ENCODE measurements at places on chromosomes 4 and X.

DNA sequence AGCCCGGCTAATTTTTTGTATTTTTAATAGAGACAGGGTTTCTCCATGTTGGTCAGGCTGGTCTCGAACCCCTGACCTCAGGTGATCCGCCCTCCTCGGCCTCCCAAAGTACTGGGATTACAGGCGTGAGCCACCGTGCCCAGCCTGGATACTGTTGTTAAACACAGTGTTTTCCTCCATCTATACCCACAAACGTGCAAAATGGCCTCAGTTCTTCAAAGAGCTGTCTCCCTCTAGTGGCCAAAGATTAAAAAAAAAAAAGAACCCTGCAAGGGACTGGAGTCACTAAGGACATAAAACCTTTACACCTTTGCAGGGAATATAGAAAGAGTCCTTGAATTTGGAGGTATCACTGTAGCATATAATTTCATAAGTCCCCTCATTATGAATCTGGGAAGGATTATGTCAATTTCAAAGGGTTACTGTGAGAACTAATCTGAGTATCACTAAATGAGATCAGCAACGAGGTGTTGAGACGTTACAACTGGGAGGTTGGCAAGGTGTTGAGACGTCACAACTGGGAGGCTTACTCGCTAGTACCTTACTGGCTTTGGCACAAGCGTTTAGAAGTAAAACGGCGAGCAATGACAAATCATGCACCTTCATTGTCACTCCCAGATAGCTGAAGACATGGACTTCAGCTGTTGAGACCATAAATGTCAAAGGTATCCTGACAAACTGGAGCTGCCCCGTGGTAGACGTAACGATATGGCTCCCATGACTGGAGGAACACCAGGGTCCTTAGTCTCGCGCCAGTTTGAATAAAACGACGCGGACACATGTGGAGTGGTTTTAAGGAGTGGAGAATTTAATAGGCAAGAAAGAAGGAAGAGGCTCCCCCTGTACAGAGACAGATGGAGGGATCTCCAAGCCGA is 33.4 kb upstream of the ENPP6 start:
- no peak for DNase-seq

DNA sequence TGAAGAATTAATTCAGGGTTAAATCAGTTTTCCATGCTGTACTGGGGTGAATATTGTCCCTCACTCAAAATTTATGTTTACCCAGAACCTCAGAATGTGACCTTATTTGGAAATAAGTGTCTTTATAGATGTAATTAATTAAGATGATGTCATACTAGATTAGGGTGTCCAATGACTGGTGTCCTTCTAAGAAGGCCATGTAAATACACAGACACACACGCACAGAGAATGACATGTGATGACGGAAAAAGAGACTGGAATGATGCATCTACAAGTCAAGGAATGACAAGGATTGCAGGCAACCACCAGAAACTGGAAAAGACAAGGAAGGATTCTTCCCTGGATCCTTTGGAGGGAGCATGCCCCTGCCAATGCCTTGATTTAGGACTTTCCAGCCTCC is 84.6 kb upstream of the GPR34 start:
- no peak for DNase-seq

- DNase-seq: no peak
These were observed 118.1 kb downstream of the IL1RAPL2 start for GRCh38 chrX:104684077-104684476.

DNA sequence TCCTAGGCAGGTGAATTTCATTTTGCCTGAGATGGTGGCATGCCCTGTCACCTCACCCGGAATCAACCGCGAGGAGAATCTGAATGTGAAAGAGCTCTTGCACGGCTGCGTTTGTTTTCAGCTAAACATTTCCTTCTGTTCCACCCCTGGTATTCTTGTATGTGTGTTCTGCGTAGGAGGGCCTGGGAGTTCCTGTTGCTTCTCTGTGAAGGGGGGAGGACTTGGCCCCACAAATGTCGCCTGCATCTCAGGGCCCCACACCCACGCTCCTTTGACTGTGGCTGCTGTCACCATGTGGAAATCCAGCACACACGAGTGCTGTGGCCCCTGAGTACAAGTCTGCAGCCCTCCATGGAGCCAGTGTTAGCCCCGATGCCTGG is 45.8 kb upstream of the CLCN4 start:
- peak; percentile 22 for DNase-seq

DNA sequence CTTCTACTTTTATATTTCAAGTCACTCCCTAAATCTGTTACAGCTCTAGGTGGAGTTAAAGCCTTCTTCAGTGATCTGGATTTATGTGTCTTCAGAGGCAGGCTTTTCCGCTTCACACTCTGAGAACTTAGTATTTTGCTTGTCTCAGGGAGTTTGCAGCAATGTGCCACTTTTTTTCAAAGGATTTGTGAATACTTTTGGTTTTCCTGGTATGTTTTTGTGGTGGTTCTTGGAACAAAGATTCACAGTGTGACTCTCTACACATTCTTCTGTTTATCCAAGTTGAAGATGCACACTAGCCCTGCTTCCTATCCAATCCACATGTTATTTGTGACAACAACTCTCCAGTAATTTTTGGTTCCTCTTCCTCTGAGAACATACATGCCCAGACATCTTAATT is 1253.7 kb downstream of the TECRL start:
- no peak for DNase-seq

GRCh38 chr4:150990993-150991392 is 24.1 kb downstream of the LRBA start:
- no peak for DNase-seq

DNA sequence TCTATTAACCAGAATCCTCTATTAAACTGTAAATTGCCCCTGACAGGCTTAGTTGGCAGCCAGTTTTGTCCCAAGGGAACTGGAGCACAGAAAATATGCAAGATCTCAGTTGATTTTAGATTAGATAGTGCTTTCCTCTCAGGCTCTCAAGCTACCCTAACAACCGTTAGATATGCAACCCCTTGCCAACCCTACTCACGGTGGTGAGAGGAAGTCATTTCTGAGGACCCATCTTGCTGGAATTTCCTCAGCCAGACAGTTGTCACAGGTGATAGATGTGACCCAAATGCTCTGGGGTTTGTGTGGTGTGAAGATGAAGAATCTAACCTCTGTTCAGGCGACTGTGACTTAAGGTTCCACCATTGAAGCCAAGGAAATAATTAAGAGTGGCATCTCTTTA is 447.1 kb downstream of the MID1IP1 start:
- no peak for DNase-seq

DNA sequence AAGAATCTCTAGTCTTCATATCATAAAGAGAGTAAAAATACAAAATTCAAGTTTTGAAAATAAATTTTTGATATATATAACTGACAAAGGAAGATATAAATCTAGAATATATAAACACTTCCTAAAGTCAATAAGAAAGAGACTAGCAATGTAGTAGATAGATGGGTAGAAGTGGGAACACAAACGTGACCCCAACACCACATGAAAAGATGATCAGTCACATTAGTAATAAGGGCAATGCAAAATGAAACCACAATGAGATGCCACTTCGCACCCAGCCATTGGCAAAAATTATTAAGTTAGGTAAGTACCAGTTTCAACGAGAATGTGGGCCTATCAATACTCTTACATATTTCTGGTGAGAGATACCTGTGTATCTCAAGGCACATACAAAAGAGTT is 106.5 kb downstream of the EGF start:
- no peak for DNase-seq

- no peak for DNase-seq
These were observed 175.6 kb downstream of the PPP3CA start for GRCh38 chr4:101171747-101172146.

DNA sequence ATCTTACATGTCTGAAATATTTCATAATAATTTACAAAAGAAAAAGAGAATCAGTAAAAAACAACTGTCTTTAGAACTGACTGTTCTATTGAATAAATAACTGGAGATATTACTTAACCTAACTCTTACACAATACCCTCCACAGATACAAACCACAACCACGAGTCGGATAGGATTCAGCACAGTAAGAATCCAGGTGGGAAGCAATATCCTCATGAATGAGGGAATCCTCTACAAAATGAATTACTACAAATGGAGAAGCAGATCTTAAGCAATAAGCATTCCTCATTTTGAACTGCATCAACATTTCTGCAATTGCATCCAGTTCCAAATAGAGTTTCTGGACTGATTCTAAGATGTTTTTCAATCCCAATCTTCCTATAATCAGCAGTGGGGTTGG is 227.1 kb downstream of the SH2D1A start:
- DNase-seq: no peak

GRCh38 chrX:141736656-141737055 is 38.1 kb upstream of the SPANXD start:
- DNase-seq: no peak

- DNase-seq: no peak
These were observed 733.9 kb upstream of the INTU start for GRCh38 chr4:126898815-126899214.

DNA sequence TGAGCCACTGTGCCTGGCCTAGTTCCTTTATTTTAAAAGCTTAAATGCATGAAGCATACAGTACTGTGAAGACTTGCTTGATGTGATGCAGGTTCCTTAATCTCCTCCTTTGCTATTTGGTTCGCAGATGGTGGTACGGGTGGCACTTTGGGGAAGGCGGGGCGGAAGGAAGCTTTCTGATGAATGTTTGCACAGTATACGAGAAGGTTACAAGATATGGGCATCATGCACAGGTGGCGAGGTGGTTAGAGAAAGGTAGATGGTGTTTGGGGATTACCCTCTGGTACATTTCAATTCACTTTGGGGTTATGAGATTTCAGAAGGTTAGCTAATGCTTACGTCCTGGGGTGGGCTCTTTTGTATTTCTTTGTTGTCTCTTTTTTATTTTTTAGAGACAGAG is 17.2 kb downstream of the RHOH start:
- peak; percentile 32 for DNase-seq

GRCh38 chr4:154455111-154455510 is 36.5 kb downstream of the DCHS2 start:
- no peak for DNase-seq

GRCh38 chr4:115852767-115853091 is 739.3 kb upstream of the NDST4 start:
- no peak for DNase-seq

DNA sequence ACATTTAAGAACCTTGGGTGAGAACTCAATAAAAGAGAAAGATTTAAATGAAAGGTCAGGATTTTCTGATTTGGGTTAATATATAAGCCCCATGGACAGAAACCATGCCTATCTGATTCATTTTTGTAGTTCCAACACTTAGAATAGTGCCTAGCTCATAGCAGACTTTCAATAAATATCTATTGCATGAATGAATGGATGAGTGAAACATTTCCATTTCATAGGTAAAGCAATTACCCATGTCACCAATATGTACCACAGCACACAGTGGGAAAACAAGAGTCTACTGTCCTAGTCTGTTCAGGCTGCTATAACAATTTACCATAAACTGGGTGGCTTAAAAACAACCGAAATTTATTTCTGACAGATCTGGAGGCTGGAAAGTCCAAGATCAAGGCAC is 63.9 kb upstream of the PTPN13 start:
- no peak for DNase-seq

DNA sequence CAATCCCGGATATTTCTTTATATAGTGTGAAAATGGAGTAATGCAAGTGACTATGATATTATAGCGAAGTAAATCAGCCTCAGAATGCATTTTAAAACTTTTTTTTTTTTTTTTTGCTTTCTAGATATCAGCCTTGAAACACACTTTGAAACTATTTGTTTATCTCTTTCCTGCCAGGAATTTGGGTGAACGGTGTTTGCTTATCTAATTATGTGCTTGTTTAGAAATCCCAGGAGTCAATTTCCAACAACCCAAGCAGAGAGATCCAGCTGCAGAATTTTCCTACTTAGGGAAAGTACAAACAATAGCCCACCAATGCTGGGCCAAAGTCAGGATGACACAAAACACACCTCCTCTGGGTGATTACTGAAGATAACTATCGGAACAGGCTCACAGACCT is 958.8 kb downstream of the PCDH18 start:
- no peak for DNase-seq

DNA sequence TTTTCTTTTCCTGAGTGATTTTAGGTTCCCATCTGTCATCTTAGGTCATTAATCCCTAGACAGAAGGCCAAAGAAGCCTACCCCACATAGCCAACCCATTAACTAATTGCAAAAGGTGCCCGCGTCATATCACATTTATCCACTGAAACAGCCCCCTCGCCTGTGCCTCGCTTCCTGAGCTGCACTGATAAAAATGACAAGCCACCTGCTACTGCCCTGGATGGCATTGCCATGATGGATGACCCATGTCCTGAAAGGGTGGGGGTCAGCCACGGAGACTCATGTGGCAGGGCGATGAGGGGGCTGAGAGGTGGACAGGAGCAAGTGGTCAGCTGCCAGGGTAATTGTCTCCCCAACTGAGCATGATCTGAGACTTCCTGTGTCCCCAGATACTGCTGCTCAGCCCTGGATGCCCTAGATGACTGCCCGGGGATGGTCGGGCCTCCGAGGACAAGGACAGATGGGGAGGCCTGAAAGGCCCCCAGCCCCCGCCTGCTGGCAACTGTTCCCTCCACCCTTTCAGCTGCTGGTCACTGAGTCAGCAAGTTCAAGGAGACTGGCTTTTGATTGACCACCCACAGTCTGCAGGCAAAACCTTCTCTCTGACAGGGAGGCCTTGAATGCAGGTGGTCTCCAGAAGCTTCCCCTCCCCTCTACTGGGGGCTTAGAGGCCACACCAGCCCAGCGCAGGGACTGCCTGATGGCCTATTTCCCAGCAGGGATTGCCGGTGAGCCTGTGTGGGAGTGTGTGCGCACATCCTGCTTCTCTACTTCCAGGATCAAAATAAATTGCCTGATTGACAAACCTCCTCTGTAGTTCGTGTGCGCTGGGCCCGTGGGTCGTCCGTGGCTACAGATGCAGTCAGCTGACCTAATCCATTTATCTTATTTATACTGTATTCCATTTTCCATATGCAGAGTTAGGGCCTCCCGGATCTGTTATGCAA is 496.3 kb downstream of the BCOR start:
- no peak for DNase-seq

DNA sequence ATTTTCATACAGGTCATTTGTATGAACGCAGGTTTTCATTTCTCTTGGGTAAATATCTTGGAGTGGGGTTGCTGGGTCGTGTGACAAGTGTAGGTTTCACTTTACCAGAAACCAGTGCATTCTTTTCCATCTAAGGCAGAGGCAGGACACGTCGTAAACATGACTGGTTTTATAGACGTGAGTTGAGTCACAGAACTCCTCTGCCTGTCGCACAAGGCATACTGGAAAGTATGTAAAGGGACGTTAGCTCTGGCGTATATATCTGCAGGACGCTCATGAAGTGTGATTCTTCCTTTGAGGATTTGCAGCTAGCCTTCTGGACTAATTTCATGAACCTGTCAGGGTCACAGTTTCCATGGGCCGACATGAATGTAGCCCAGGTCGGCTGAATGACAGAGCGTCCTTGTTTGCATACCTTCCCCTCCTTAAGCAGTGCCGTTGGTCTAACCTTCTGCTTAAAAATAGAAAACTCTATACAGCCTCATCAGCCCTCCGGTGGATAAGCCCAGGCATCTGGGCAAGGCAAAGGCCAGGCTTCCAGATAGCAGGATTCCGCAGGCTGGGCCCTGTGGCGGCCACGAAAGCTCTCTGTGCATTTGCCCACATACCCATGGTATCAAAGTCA is 106.0 kb downstream of the GPR143 start:
- DNase-seq: no peak

GRCh38 chr4:78616046-78616498 is 64.5 kb downstream of the ANXA3 start:
- no peak for DNase-seq
